Type B pancreatic cell (in vitro differentiated cells): ENCODE measurements at places on chromosomes 5 and 9.

- no peak for DNase-seq
- H3K36me3 ChIP-seq: peaks cover 6% of the 10 kb centered on the region
- no peak overlapping the region for H3K27ac ChIP-seq
- no peaks in the 10 kb centered on the region for H3K27me3 ChIP-seq
Observed at GRCh38 chr5:125913200-125913599, 510.0 kb upstream of the GRAMD2B start.

DNA sequence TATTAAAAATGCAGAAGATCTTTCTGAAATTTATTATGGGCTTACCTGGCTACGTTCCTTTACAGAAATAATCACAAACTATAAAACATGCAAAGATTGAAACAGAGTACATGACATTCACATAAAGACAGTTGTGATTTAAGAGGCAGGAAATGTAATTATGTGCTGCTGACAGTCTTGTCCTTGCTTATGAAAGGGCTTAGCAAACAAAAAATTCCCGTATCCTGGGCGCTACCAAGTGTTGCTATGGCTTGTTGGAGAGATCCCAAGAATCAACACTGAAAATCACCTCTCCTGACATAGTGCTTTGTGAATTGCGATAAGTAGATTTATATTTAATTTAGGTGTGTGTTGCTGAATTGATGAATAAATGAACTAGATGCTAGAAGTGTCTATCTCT is 352.5 kb upstream of the C9orf72 start:
- no peak overlapping the region for H3K4me3 ChIP-seq
- no peaks in the 10 kb centered on the region for H3K27me3 ChIP-seq
- H3K36me3 ChIP-seq: no peaks in the 10 kb centered on the region
- no peak for DNase-seq

GRCh38 chr5:150672237-150672883 is 11.3 kb downstream of the MYOZ3 start:
- no peak overlapping the region for H3K27ac ChIP-seq
- H3K4me3 ChIP-seq: peak overlapping the region; percentile 86
- peaks cover 23% of the 10 kb centered on the region for H3K27me3 ChIP-seq
- peak; percentile 76 for DNase-seq
- peaks cover 26% of the 10 kb centered on the region for H3K4me1 ChIP-seq

- no peak overlapping the region for H3K4me3 ChIP-seq
- no peak for DNase-seq
- H3K27me3 ChIP-seq: no peaks in the 10 kb centered on the region
- peaks cover 10% of the 10 kb centered on the region for H3K4me1 ChIP-seq
Observed at GRCh38 chr5:150206098-150206778, 16.4 kb downstream of the SLC6A7 start.

DNA sequence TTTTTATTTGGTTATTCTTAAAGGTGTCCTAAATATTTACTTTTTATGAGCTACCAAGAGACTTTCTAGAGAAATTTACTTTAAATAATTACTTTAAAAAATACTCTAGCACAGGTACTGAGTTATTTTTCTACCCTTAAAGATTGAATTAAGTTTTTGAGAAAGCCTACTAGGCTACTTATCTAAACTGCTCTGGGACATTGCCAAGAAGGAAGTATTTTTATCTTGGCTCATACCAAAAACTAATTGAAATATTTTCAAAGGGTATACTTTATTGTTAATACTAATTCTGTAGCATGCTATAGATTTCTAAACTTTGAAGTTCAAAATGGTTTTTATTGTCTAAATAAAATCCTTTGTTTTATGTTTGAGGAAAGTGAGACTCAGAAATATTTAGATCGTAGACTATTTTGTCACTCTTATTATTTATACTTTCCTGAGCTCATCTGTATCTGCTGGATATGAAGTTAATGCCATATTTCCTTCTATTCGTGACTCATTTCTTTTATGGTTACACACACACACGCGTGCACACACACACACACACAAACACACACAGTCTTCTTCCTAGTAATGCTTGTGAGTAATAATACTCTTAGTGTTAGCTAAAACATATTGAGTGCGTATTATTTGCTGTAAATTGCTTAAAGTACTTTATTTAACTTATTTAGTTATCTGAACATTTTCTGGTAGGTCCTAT is 89.5 kb downstream of the MAN2A1 start:
- no peaks in the 10 kb centered on the region for H3K27me3 ChIP-seq
- no peak overlapping the region for H3K27ac ChIP-seq
- H3K36me3 ChIP-seq: peaks cover 13% of the 10 kb centered on the region
- DNase-seq: no peak
- no peaks in the 10 kb centered on the region for H3K4me1 ChIP-seq

DNA sequence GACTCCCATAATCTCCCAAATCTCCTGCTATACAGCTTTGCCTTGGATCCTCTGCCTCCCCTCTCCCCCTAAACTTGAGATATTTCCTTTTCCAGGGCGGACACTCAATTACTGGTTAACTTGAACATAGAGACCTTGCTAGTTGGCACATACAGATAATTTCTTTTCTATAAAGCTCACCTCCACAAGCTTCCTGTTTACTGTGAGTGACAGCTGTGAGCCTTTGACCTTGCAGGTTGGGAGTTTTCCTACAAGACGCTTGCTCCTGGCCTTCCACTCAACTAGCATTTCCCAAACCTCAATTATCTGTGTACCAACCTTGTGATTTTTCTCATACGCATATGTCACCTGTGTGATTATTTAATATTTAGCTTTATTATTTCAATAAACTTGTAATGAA is 114.5 kb downstream of the GNA14 start:
- H3K4me1 ChIP-seq: peaks cover 9% of the 10 kb centered on the region
- H3K27me3 ChIP-seq: peaks cover 3% of the 10 kb centered on the region
- no peak for DNase-seq
- no peaks in the 10 kb centered on the region for H3K36me3 ChIP-seq
